ENCODE measurements at places on chromosomes 6 and 20. TPM values are rescaled to one million over a fixed set of nuclear protein-coding genes. Genes with fewer than 3 reads are reported as not detected.

- no peak for DNase-seq
Measured at GRCh38 chr6:112485120-112485826, 138.1 kb downstream of the RFPL4B start.

DNA sequence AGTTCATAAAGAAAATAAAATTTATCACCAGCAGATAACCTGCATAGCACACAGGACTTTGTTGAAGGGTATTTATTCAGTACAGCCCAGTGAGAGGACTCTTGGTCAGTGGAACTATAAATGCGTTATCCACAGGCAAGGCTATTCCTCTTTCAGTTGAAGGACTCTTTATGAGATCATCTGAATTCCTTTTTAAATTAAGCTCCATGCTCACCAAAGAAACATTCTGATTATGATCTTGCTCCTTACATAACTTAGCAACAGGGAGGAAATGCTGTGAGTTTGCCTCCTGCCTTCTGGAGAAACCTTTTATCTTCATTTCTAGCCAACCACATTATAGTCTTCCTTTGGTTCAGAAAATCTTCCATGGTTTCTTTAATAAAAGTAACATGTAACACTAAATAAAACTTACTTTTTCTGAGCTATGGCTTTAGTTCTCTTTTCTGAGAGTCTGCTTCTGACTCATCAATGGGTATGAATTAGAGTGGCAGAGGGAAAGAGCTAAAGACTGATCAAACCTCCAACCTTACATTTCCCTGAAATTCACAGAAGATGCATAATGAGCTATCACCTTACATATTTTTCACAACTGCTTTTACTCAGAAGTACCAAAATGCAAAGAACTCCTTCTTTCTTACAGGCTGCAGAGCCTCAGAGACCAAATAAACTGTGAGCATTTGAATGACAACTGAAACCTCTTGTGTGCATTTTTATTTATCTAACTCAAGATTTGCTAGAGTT lies 267.2 kb downstream of the ADGRG6 start:
- peak; percentile 62 for DNase-seq

- DNase-seq: no peak
Measured at GRCh38 chr20:52342913-52343312, 151.3 kb upstream of the ZFP64 start.

- no peak for DNase-seq
Measured at GRCh38 chr6:88492824-88493223, 326.7 kb upstream of the CNR1 start.

GRCh38 chr6:154515826-154516225 lies 5.3 kb upstream of the CNKSR3 start:
- DNase-seq: no peak

DNA sequence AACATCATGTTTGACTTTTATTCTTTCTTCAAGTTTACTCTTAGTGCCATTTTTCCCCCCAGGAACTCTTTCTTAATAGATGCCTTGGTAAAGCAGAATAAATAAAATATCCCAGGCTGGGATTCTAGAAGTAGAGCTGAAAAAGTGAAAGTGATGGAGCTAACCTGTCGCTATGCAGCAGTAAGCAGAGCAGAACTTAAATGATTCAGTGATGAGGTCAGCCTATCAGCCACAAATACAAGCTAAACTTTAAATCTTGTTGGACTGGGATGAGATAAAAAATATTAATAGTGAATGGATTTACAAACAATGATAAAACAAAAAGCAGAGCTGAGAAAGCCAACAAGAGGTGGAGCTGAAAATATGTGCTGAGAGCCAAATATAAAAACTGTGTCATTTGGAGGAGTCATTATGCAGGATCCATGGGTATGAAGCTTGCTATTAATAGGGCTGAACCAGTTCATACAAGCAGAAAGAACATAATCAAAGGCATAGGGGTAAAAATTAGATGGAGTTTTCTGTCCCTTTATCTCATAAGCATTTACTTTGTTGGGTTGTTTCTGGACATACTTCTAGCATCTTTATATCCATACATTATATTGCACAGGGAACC lies 877.8 kb downstream of the EPHA7 start:
- DNase-seq: no peak

DNA sequence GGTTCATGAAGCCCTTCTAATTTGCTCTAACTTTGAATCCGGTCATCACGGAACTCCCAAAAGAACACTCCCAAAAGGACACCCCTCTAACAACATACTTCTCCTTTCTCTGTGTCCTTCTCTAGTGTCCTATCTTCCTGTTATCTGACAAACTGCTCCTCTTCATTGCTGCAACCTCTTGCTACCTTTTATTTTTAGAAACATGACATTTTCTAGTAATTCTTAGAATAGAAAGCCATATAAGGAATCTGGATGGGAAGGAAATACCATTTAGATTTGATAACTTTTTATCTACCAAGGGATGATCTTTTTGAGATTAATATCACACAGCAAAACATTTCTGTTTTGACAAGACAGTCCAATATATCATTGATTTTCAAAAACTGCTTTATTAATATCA lies 63.1 kb downstream of the COL12A1 start:
- no peak for DNase-seq

GRCh38 chr6:29980511-29980910 lies 38.2 kb downstream of the HLA-A start:
- no peak for DNase-seq

- no peak for DNase-seq
Measured at GRCh38 chr6:79498842-79499241, 38.4 kb downstream of the LCA5 start.

GRCh38 chr6:41966961-41967311 lies 25.3 kb upstream of the CCND3 start:
- DNase-seq: peak; percentile 77

DNA sequence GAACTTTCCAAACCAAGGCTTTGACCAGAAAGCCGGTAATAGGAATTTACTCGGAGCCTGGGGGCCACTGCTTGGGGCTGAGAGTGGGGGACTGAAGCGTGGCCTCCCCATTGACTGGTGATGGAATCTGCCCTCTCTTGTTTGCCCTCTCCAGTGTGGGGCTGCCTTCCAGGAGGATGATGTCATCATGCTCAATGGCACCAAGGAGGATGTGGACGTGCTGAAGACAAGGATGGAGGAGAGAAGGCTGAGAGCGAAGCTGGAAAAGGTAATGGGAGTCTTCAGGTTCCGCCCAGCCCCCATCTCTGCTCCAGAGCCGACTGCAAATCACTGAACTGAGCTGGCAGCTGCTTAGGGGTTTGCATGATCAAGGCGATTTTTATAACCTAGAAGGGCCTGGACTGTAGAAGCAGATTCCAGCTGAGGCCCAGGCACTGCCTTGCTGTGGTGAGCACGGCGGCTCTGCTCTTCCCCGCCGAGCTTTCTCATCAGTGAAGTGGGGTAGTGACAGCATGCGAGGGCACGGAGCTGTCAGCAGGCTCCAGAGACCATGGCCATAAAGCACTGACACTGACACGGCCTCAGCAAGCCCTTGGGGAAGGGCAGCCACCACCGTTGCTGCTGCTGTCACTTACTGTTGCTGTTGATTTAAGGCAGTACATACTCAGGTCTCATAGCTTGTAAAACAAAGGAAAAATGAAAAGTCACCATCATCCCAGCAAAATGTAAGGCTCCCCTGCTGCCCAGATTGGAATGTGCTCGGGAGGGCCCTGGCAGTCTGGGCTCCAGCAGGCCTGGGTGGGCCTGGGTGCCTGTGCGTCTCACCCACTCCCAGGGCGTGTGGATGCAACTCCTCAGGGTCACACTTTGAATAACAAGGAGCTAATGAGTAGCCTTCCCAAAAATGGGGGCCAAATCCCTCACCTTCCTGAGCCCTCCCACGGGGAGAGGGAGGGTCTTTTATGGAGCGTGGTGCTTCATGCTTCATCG lies 11.1 kb upstream of the FAM209A start:
- DNase-seq: no peak

GRCh38 chr20:25256226-25256859 lies 8.5 kb downstream of the PYGB start:
- DNase-seq: no peak

- DNase-seq: no peak
Measured at GRCh38 chr20:17641520-17641964, 40.5 kb downstream of the RRBP1 start.

DNA sequence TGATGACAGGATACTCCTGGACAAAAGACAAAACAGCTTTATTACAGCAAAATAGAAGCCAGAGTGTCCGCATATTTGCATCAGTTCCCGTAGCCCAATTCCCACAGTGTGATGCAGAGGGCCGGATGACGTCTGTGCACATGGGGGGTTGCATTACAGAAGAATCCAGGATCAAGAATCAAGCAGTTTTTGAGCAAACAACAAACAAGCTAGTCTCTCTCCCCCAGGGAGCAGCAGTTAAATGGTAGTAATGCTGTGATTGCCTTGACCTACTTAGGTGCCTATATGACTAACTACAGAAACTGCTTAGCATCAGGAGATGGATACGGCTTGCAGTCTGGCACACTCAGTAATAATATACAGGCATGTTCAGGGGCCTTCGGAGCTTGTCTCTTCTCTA lies 3.2 kb upstream of the SDHAF4 start:
- no peak for DNase-seq

GRCh38 chr6:102154176-102154575 lies 760.7 kb downstream of the GRIK2 start:
- DNase-seq: no peak

GRCh38 chr6:6631534-6632276 lies 43.2 kb downstream of the LY86 start:
- no peak for DNase-seq

- peak; percentile 76 for DNase-seq
Measured at GRCh38 chr6:136592930-136593673, 42.9 kb upstream of the MAP7 start.

GRCh38 chr6:17431581-17431980 lies 38.2 kb downstream of the CAP2 start:
- DNase-seq: no peak

Gene ANKRD66
- not detected for polyA plus RNA-seq

Gene TMEM244
- polyA plus RNA-seq: not detected

Gene MUCL3
- polyA plus RNA-seq: 0.03 TPM

Gene THBD
- 2.6 TPM for polyA plus RNA-seq

Gene BMP6
- polyA plus RNA-seq: 4.2 TPM

Gene BPI
- polyA plus RNA-seq: not detected

Gene MANEA
- 5.3 TPM for polyA plus RNA-seq

Gene MDN1
- polyA plus RNA-seq: 5.8 TPM
